ENCODE measurements at places on chromosomes 5 and 9.

DNA sequence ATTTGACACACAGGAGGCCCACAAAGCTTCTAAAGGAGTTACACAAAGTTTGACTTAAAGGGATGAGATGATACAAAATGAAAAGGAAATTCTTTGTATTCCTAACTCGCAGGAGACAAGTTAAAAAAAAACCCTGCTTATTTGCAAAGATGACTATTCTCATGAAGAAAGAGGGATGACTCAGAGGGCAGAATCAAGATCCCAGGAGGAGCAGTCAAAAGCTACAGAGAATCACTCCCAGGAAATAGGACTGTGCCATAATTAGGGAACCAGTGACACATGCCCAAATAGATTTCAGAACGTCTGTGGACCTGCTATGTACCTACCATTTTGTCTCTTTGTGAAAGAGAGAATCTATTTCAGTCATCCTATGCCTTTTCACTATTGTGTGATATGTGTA lies 103.5 kb upstream of the ARRDC3 start:
- no peak for DNase-seq

DNA sequence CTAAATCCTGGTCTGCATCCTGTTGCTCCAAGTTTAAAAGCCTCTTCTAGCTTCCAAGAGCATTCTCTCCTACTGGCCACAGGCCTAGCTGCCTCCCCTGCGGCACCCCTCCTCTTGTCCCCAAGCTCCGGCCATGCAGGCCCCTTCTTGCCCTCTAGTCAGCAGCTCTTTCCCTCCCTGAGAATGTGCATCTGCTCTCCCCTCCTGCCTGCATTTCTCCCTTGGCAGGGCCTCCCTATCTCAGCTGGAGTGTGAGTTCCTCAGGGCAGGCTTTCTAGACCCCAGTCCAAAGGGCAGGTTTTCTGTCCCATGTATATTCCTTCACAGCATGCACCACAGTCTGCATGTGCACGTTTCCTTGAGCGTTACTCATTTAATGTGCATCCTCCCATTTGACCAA lies 24.6 kb upstream of the BARX1 start:
- DNase-seq = no peak

GRCh38 chr5:65102976-65103711 lies 334.4 kb downstream of the CWC27 start:
- DNase-seq = peak; percentile 4

DNA sequence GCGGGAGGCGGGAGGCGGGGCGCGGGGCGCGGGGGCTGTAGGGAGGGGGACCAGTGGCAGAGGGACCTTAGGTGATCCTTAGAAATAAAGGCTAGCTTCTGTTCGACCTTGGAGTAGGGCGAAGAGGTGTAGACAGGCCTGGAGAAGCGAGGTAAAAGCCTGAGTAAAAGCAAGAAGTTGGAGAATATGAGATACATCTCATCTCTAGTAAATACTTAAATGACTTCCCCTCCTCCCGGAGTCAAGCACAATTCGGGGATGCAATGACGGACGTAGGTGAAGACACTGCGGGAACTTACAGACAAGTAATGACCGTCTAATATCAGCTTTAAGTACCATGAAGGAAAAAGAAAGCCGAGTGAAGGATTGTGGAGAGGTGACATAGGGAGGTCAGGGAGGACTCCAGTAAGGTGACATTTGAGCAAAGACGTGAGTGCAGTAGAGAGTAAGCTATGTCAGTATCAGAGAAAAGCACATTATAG lies 466 bp downstream of the SMC2 start:
- no peak for DNase-seq

DNA sequence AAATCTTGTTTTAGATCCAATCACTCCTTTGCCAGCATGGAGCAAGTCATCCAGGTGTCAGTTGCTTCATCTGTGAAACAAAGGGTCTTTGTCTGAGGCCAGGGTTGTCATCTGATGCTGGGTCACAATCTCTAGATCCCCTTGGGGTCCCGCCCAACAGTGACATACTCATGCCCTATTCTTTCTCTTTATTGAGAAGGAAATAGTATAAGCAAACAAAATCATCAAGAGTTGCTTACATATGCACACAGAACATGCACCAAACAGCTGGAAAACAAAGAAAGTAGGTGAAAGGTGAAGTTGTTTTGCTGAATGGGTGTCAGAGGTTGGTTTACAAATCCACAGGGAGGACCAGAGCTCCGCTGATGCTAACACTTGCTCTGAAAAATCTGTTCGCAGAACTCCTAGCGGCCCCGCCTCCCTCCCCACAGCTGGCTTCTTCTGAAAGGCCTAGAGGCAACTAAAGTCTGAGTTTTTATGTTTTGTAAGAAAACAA lies 106.1 kb upstream of the SLC44A1 start:
- DNase-seq = no peak

DNA sequence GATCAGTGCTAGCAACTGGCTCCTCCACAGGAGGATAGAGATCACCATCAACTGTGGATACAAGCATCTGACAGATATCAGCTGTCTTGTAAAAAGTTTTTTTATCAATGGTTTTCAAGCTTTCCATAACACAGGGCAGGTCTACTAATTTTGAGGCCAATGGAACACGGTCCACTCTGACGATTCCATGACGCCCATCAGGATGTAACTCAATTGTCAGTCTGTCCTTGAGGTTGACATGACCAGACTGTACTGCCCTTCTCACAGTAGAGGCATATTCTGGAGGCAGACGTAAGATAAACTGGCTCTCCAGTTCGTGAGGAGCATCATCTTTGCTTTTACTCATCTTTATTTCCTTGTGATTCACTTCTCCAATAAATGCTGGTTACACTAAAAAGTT lies 885 bp downstream of the TAF7 start:
- no peak for DNase-seq

DNA sequence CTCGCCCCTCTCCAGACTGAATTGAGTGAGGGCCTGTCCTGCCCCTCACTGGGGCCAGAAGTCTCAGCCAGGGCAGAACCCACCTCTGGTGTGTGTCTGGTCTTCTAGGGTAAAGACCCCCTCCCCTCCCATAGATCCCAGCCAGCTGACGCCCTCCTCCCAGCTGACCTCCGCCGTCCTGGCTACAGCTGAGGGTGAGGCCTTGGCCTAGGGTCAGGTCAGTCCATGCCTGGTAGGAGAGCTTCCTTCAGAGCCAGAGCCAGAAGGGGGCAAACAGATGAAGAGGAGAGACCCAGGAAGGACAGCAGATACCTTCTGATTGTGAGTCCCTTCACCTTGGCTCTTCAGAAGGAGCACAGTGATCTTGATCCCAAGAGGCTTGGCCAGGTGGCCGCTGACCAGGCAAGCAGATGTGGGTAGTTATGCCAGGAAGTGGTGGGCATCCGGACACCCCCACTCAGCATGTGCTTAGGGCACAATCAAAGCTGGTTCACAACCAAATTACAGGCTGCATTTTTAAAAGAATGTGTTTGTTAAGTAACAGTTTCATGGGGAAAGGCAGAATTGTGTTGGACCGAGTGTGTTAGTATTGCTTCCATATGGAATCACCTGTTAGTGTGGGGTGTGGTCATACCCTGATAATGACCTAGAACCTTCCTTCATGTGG lies 29.9 kb downstream of the JADE2 start:
- no peak for DNase-seq

Data from DMS 273 treated with DMSO at 0.1 percent for 48 hours (cell line).